Mucosa of gallbladder (tissue), 1 donor: ENCODE measurements at places on chromosomes 6 and 20. TPM values are rescaled to one million over a fixed set of nuclear protein-coding genes. Genes with fewer than 3 reads are reported as not detected.

- peak; percentile 52 for DNase-seq
Measured at GRCh38 chr6:144343701-144344428, 58.7 kb downstream of the UTRN start.

DNA sequence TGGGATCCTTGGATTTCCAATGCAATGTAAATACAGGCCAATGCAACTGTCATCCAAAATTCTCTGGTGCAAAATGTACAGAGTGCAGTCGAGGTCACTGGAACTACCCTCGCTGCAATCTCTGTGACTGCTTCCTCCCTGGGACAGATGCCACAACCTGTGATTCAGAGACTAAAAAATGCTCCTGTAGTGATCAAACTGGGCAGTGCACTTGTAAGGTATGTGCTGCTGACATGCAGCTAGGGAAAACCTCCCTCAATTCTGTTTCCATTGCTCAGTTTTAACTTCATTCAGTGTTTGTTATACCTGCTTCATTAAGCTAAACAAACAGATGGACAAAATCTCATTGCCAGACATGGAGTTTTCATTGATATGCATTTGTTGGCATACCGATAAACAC is 397.1 kb downstream of the ARHGAP18 start:
- DNase-seq: no peak

DNA sequence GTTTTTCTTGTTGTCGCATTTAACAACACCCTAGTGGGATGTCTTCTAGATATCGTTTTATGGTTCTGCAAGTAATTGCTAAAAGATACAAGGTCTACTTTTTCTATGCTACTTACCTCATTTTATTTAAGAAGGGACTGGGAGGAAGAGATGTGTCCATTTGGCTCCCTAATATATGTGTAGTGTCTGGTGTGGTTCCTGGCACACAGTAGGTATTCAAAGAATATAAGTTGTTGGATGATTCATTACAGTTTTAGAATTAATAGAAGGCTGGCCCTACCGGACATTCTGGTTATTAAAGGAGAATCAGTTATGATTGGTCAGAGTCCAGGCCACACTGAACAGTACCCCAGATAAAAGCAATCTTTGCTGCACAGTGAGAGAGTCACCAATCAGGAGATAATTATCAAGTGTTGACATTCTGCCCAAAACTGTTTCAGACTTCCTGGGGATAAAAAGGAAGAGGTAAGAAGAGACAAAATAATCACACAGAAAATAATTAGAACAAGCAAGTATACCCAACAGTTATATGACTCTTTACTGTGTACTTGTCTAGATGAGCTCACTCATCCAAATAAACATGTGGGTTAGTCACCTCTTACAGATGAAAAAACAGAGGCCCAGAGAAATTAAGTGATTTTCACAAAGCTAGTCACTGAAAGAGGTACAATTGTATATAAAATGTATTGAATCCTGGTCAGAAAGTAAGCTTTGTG is 7.0 kb downstream of the TMEM244 start:
- no peak for DNase-seq

DNA sequence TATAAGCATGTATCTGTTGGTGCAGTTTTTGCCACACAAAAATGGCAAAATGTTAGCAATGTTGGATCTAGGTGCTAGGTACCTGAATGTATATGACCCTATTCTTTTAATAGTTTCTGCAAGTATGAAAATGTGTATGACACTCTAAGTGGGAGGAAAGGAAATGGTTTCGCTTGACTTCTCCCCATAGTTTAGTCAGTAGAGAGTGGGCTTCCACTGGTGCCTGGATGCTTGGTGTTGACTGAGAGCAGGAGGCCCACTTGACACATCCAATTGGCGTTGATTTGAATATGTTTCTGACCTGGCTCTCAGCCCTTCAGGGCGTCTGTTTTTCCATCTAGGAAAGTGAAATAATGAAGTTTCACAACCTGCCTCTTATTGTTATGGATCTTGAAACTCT is 41.8 kb upstream of the GABRR1 start:
- DNase-seq: no peak

DNA sequence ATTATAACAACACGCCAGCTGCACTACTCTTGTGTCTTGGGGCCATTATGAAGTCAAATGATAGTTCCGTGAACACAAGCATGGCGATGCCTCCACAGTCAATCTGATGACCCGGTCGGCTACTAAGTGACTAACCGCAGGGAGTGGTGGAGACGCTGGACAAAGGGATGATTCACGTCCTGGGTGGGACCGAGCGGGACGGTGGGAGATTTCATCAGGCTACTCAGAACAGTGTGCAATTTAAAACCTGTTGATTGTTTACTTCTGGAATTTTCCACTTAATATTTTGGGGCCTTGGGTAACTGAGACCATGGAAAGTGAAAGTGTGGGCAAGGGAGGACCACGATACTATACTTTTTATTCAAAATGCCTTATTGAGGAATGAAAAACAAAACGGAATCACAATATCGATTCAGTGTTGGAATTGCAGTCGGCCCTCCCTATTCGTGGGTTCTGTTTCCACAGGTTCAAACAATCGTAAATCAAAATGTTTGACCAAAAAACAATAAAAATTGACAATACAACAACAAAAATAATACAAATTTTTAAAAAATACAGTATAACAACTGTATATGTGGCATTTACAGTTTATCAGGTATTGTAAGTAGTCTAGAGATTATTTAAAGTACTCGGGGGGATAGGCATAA is 66.5 kb downstream of the MYLK4 start:
- no peak for DNase-seq

DNA sequence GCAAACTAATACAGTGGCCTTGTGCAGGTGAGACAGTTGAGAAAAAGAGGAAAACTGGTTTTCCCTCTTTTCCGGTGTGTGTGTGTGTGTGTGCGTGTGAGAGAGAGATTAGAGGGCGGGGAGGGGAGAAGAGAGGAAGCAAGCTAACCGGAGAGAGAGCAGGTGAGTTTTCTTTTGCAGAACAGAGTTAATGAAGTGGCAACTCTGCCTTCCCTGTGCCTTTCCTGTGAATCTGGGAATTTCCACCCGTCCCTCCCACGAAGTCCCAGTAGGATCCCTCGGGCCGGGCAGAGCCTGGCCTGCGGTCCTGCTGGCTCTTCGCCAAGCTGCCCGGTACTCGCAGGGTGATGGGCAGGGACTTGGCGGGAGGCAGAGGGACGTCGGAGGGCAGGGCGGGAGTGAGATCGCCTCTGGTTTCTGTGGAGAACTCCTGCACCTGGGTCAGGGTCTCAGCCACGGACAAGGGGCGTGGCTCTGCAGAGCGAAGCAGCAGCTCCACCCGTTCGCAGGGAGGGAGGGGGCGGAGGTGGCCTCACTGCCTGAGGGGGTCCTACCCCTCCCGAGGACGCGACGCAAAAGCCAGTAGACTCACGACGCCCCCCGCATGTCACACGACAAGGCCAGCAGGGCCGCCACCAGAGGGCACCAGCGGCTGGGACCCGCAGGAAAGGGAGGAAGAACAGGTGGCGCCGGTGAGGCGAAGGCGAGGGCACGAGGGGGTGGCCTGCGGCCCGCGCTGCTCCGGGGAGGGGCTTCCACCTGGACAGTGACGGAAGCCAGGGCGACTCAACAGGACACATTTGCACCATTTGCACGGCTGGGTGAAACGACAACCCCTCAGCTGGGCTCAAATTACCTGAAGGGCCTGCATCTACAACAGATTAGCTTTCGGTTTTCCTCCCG is 51.2 kb upstream of the RNF182 start:
- DNase-seq: peak; percentile 44

Gene C6orf52
- total RNA-seq: 0.69 TPM

GRCh38 chr6:51472745-51473487 is 614.5 kb downstream of the PKHD1 start:
- DNase-seq: no peak

DNA sequence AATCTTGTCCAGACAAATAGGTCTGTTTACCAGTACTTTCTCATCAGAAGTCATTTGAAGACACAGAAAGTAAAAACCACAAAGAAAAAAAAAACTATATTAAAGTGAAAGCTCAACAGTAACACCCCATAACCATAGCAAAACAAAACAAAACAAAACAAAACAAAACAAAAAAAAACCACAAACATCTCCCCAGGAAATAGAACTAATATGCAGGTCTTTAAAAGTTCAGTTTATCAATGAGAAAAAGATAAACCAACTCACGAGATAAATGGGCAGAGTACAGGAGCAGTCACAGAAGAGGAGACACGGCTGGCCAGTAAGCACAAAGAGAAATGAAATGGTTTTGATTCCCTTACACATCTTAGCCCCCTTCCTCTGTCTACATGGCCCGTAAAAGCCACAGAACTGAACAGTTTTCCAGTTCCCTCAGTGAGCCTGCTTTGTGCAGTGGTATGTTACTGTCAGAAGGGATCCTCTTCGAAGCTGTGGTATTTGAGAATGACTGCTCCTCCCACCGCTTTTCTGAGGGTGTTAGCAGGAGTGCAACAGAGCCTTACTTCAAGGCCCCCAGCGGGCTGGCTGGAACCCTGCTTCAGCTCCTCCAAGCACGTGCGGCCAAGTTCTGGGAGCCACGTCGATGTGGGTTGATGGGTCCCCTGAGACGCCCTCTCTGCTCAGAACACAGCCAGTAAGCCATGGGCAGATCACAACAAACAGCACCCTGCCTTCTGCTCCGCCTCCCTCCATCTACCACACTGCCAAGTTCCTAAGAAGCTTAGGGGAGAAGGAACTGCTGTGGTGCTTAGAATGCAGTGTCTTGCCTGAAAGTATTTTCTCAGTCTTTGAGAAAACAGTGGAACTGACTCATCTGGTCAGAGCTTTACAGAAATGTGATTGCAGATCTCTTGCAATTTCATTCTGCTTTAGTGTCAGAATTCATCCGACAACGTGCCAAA is 14.0 kb downstream of the UST start:
- peak; percentile 54 for DNase-seq

DNA sequence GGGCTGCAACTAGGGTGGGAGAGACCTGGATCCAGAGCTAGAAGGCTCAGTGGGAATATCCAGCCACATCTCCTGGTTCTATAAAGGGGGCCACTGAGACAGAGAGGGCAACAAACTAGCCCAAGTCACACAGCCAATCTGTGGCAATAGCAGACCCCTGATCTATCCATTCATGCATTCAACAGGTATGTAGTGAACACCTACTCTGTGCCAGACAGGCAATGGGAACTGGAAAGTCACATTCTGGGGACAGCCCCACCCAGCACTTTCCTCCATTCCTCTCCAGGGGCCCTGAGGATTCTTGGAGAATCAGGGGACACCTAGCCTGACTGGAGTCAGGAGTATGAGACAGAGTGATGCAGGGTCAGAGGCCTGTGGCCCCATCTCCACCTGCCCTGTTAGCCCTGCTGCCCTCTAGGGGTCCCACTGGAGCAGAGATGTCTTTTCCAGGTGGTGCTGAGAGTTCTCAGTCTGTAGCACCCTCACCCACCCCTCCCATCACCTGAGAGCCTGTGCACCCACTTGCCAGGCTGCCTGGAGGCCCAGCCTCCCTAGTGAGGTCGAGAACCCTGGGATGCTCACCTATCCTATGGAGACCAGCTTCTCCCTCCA is 13.6 kb downstream of the BPIFA2 start:
- no peak for DNase-seq

GRCh38 chr6:15502446-15503345 is 160.1 kb downstream of the DTNBP1 start:
- DNase-seq: no peak

Gene PTCRA
- 0.37 TPM for total RNA-seq

- DNase-seq: no peak
Measured at GRCh38 chr20:55741801-55742200, 263.5 kb downstream of the CBLN4 start.

GRCh38 chr6:105994118-105994590 is 92.0 kb upstream of the PRDM1 start:
- peak; percentile 40 for DNase-seq

GRCh38 chr20:32574296-32575226 is 10.6 kb downstream of the NOL4L start:
- peak; percentile 51 for DNase-seq

Gene ULBP2
- 0.14 TPM for total RNA-seq

- DNase-seq: no peak
Measured at GRCh38 chr6:157795841-157796240, 27.2 kb upstream of the SNX9 start.

- no peak for DNase-seq
Measured at GRCh38 chr6:160104821-160105517, 16.6 kb upstream of the SLC22A1 start.

Gene EDN1
- 6.5 TPM for total RNA-seq

- DNase-seq: no peak
Measured at GRCh38 chr6:136725124-136725523, 67.2 kb downstream of the MAP3K5 start.

DNA sequence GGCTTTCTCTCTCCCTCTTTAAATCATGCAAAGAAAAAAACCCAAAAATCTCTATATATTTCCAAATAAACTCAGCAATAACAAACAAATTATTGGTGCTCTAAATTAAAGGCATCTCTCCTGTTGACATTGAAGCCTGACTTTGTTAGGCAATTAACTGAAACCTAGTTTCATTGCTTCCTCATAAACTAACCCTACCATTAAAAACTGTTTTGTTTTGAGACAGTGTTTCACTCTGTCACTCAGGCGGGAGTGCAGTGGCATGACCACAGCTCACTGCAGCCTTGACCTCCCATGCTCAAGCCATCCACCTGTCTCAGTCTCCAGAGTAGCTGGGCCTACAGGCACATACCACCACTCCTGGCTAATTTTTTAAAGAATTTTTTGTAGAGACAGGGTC is 34.9 kb downstream of the PIGU start:
- no peak for DNase-seq

DNA sequence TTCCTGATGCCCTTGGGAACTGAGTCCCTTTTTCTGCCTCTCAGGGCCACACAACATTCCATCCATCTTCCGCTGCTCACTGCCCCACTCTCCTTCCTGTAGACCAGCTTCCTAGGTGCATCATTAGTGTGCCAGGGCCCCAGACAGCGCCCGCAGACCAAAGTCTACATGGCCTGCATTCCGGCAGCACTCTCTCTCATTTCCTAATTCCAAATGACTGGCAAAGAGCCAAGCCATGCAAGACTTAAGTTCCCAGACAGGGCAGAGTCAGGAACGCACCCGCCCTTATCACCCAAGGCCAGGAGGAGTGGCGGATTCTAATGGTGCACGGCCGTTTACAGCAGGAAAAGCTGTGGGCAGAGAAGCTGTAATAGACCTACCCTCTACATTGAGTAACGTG is 159.8 kb upstream of the ARID1B start:
- DNase-seq: peak; percentile 81

- DNase-seq: no peak
Measured at GRCh38 chr20:15843777-15844176, 729.5 kb downstream of the KIF16B start.

Gene CAGE1
- total RNA-seq: not detected

- peak; percentile 43 for DNase-seq
Measured at GRCh38 chr6:160534050-160534696, 129.9 kb downstream of the LPA start.

GRCh38 chr20:6829510-6830116 is 62.1 kb downstream of the BMP2 start:
- DNase-seq: no peak

DNA sequence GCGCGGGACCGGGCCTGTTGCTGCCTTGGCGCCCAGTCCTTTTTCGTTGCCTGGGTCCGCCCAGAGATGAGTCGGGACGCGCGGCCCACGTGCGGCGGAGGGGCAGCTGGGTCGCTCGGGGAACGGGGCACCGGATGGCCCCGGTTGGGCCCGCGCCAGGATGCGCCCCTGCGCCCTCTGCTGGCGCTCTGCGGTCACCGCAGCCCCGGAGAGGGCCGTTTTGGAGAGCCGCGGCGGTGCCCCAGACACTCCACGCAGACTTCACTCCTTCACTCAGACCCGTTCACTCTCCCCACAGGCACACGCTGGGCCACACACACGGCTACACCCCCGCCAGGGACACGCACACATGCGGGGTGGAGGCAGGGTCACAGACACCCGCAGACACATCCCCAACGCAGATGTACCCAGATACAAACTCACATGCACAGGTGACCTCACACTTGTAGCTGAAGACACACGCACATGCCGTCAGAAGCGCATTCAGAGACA is 38.8 kb downstream of the SRC start:
- DNase-seq: peak; percentile 59
